ENCODE measurements at places on chromosomes 2 and 18. TPM values are rescaled to one million over a fixed set of nuclear protein-coding genes. Genes with fewer than 3 reads are reported as not detected.

NLRC4 gene
- 0.33 TPM for total RNA-seq

DNA sequence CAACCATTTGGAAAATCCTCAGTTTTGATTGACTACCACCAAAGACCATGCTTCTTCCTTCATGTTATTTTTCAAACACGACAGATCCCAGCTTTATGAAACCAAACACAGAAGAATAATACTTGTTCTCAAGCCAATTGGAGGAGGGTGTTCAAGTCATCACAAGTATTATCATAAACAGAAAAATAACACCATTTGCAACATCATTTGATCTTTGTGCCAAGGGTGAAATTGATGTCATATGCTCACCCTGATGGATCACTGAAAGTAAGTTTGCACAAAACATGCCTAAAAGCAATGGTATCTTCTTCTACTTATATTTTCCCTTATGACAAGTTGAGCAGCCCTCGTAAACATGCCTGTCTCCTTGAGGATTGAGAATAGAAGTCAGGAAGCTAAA is 448.0 kb upstream of the ZEB2 start:
- H3K27me3 ChIP-seq, result no peaks in the 10 kb centered on the region
- H3K27ac ChIP-seq, result no peak overlapping the region
- no peak for DNase-seq
- H3K4me3 ChIP-seq, result no peak overlapping the region

GRCh38 chr2:16325976-16326510 is 339.6 kb downstream of the CYRIA start:
- no peak overlapping the region for H3K27ac ChIP-seq
- no peaks in the 10 kb centered on the region for H3K4me1 ChIP-seq
- H3K4me3 ChIP-seq, result no peak overlapping the region
- no peaks in the 10 kb centered on the region for H3K27me3 ChIP-seq

DNA sequence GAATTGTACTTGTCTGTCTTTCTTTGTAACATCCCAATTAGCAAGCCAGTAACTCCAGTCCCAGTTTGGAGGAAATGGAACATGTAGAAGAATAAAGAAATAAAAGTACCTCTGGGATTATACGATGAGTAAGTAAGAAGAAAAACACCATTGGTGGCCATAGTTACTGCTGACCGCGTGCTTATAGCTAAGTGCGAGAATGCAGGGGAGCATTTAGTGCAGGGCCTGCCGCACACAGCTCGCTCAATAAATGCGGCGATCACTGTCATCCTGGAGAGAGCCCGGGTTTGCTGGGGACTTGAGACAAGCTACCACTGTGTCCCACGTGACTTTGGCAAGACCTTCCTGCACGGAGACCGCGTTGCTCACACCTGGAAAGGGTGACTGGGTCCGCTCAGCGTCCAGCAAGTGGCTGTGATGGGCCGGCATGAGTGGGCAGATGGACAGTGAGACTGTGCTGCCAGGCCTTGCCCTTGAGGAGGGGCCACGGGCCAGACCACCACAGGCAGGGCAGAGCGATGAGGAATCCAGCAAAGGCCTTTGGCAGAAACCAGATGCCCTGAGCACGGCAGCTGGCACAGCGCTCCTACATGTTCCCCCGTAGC is 54.8 kb downstream of the ADI1 start:
- peaks cover 44% of the 10 kb centered on the region for H3K36me3 ChIP-seq
- peaks cover 24% of the 10 kb centered on the region for H3K4me1 ChIP-seq
- no peaks in the 10 kb centered on the region for H3K27me3 ChIP-seq
- H3K27ac ChIP-seq, result no peak overlapping the region

FBXO15 gene
- total RNA-seq, result 0.54 TPM

- H3K4me1 ChIP-seq, result peaks cover 10% of the 10 kb centered on the region
- no peaks in the 10 kb centered on the region for H3K27me3 ChIP-seq
- H3K4me3 ChIP-seq, result no peak overlapping the region
- no peak for DNase-seq
Observed at GRCh38 chr2:196383799-196384198, 212.4 kb upstream of the STK17B start.

MEIS1 gene
- total RNA-seq, result 10.2 TPM

DNA sequence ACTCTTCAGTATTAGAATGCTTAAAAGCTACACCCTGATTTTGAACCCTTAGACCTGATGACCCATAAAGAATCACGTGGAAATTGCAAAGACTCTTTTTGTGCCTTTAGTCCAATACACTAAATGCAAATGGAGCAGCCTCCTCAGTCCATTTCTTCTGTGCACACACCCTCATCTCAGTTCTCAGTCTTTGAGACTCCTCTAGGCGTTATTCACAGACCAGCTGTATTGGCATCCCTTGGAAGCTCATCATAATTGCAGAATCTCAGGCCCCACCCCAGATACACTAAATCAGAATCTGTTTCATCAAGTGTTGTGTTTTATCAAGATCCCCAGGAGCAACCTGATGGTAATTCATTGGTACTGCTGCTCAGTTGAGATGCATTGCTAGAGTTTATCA is 335.0 kb upstream of the ATP5MC3 start:
- H3K27me3 ChIP-seq, result no peaks in the 10 kb centered on the region
- H3K27ac ChIP-seq, result no peak overlapping the region
- H3K4me3 ChIP-seq, result no peak overlapping the region
- H3K36me3 ChIP-seq, result no peaks in the 10 kb centered on the region
- no peak for DNase-seq

DNA sequence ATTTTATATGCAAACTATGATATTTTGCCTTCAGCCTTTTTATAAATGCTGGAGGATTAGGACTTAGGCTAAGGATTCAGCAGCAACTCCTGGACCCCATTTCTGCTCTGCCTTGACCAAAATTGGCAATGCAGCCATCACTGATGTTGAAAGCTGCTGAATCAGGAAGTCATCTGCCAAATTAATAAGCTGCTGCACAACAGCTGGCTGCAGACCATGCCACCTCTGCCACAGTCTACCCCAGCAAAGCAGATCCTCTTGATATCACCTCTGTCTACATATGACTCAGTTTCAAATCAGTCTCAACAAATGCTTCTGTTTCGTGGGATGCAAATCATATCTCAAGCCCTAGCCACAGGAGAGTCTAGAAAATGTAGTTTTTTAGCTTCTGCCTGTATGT is 7.1 kb upstream of the SOS1 start:
- H3K27me3 ChIP-seq, result no peaks in the 10 kb centered on the region
- H3K4me1 ChIP-seq, result peaks cover 8% of the 10 kb centered on the region
- H3K27ac ChIP-seq, result no peak overlapping the region
- H3K4me3 ChIP-seq, result no peak overlapping the region
- DNase-seq, result no peak
- H3K36me3 ChIP-seq, result no peaks in the 10 kb centered on the region

ACMSD gene
- total RNA-seq, result not detected

GRCh38 chr2:174024524-174025270 is 59.5 kb upstream of the SP3 start:
- H3K4me1 ChIP-seq, result peaks cover 39% of the 10 kb centered on the region
- H3K36me3 ChIP-seq, result no peaks in the 10 kb centered on the region
- no peaks in the 10 kb centered on the region for H3K27me3 ChIP-seq
- H3K27ac ChIP-seq, result peak overlapping the region; percentile 94
- no peak overlapping the region for H3K4me3 ChIP-seq

DNA sequence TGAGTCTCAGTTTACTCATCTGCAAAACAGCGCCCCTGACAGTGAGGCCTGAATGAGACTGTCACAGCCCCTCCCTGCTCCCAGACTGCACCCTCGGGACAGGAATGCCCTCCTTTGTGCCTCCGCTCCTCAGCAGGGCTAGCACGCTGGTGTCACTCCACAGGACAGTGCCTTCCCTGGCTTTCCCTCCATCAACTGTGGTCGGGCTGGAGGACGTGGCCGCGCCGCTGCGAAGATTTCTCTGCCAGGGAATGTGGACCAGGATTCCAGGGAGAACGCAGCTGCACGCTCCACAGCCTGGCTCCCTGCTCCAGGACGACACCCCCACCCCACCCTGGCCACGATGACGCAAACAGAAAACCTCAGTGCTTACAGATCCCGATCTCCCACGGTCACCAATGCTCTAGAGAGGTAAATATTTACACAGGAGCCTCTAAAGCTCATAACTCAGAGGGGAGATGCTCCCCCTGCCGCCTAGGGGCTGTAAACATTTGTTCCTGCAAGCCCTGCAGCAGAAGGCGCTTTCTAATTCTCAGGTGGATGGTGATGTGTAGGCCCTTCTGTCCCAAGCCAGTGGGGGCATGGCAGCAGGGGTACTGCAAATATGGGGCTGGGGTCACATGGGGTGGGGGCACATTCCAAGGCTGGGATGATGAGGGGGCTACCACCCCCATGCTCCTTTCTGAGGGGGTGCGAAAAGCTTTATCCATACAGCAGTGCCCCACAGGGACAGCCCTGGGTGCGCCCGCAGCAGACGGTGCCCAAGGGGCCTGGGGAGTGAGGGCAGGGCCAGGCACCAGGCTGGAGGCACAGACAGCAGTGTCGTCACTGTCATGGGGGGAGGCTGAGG is 12.4 kb downstream of the HS6ST1 start:
- peak overlapping the region; percentile 83 for H3K27ac ChIP-seq
- H3K4me1 ChIP-seq, result peaks cover 32% of the 10 kb centered on the region
- H3K27me3 ChIP-seq, result no peaks in the 10 kb centered on the region
- no peak overlapping the region for H3K4me3 ChIP-seq

DNA sequence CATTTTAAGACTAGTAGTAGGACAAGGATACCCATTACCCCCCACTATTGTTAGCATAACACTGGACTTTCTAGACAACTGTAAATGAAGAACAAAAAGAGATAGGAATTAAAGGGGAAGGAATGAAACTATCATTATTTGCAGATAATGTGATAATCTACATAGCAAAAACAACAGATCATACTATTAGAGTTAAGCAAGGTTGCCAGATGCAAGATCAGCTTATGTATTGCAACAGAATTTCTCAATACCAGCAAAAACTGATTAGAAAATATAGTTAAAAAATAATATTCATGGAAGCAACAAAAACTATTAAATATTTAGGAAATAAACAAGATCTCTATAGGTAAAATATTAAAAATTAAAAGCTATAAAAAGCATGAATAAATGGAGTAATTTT is 194.4 kb upstream of the SPRED2 start:
- H3K4me3 ChIP-seq, result no peak overlapping the region
- no peak for DNase-seq
- H3K27ac ChIP-seq, result no peak overlapping the region
- no peaks in the 10 kb centered on the region for H3K36me3 ChIP-seq
- no peaks in the 10 kb centered on the region for H3K4me1 ChIP-seq

- H3K27ac ChIP-seq, result no peak overlapping the region
- H3K27me3 ChIP-seq, result no peaks in the 10 kb centered on the region
- H3K4me3 ChIP-seq, result no peak overlapping the region
- H3K4me1 ChIP-seq, result peaks cover 10% of the 10 kb centered on the region
- DNase-seq, result no peak
- H3K36me3 ChIP-seq, result peaks cover 31% of the 10 kb centered on the region
Observed at GRCh38 chr18:63410792-63411191, 11.5 kb downstream of the VPS4B start.

USP34 gene
- total RNA-seq, result 245 TPM

GRCh38 chr2:25342372-25343186 is 854 bp upstream of the DNMT3A start:
- no peaks in the 10 kb centered on the region for H3K27me3 ChIP-seq
- H3K4me3 ChIP-seq, result peak overlapping the region; percentile 38
- H3K4me1 ChIP-seq, result peaks cover 7% of the 10 kb centered on the region
- peak overlapping the region; percentile 77 for H3K27ac ChIP-seq
- H3K36me3 ChIP-seq, result no peaks in the 10 kb centered on the region

GRCh38 chr2:105961599-105962146 is 217.0 kb downstream of the NCK2 start:
- no peak overlapping the region for H3K27ac ChIP-seq
- no peak overlapping the region for H3K4me3 ChIP-seq
- H3K36me3 ChIP-seq, result no peaks in the 10 kb centered on the region

ADD2 gene
- 1.9 TPM for total RNA-seq

RAB11FIP5 gene
- total RNA-seq, result 38.7 TPM

MEP1B gene
- not detected for total RNA-seq

DNA sequence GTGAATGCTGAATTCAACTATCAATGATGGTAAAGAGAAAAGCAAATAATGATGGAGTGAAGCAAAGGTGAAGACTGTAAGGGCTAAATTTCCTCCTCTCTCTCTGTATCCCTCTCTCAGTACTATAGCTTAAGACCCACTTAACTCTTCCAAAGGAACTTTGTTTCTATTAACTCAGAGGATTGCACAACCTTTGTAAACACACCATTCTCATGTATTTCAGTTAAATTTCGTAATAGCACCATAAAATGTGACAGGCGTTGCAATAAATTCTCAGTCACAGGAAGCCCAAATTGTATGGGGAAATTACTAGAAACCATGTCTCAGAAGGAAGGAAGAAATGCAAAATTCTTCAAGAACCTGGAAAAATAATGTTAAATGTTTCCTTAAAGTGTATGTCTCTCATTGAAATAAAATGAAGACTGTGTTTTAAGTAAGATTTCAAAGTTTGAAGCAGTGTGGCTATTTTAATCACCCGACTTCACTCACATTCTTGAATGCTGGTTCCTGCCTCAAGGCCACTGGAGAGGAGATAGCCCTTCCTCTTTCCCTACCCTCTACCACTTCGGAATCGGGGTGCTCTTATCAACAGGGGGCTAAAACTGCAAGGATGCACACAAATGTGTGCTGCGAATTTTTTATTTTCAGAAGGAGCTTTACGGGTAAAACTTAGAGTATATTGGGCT is 112.1 kb downstream of the FTCDNL1 start:
- H3K27me3 ChIP-seq, result no peaks in the 10 kb centered on the region
- H3K4me3 ChIP-seq, result no peak overlapping the region
- no peaks in the 10 kb centered on the region for H3K36me3 ChIP-seq
- H3K4me1 ChIP-seq, result no peaks in the 10 kb centered on the region
- DNase-seq, result no peak

- no peak overlapping the region for H3K27ac ChIP-seq
- H3K36me3 ChIP-seq, result no peaks in the 10 kb centered on the region
- no peaks in the 10 kb centered on the region for H3K27me3 ChIP-seq
- H3K4me1 ChIP-seq, result no peaks in the 10 kb centered on the region
Observed at GRCh38 chr2:230557065-230557464, 141.1 kb downstream of the SP100 start.

- H3K4me3 ChIP-seq, result no peak overlapping the region
- H3K36me3 ChIP-seq, result no peaks in the 10 kb centered on the region
- no peaks in the 10 kb centered on the region for H3K27me3 ChIP-seq
- H3K4me1 ChIP-seq, result no peaks in the 10 kb centered on the region
- H3K27ac ChIP-seq, result no peak overlapping the region
- DNase-seq, result no peak
Observed at GRCh38 chr18:55102501-55102900, 143.2 kb upstream of the CCDC68 start.

- no peaks in the 10 kb centered on the region for H3K27me3 ChIP-seq
- no peaks in the 10 kb centered on the region for H3K36me3 ChIP-seq
- no peaks in the 10 kb centered on the region for H3K4me1 ChIP-seq
- no peak for DNase-seq
- H3K27ac ChIP-seq, result no peak overlapping the region
Observed at GRCh38 chr2:31226266-31226665, 7.7 kb upstream of the EHD3 start.

FOXD4L1 gene
- 0.33 TPM for total RNA-seq

IL18R1 gene
- total RNA-seq, result 3.9 TPM

- H3K27ac ChIP-seq, result no peak overlapping the region
- H3K4me1 ChIP-seq, result no peaks in the 10 kb centered on the region
- DNase-seq, result no peak
- no peaks in the 10 kb centered on the region for H3K27me3 ChIP-seq
- no peaks in the 10 kb centered on the region for H3K36me3 ChIP-seq
Observed at GRCh38 chr18:52442686-52443085, 102.7 kb downstream of the DCC start.

SCN7A gene
- total RNA-seq, result 1.6 TPM

- no peak overlapping the region for H3K27ac ChIP-seq
- no peaks in the 10 kb centered on the region for H3K4me1 ChIP-seq
- H3K27me3 ChIP-seq, result no peaks in the 10 kb centered on the region
- H3K4me3 ChIP-seq, result no peak overlapping the region
- DNase-seq, result no peak
Observed at GRCh38 chr2:101643004-101643524, 54.4 kb upstream of the MAP4K4 start.

TSPYL6 gene
- 0.22 TPM for total RNA-seq

GRCh38 chr2:85134255-85134895 is 1.2 kb downstream of the TCF7L1 start:
- H3K36me3 ChIP-seq, result no peaks in the 10 kb centered on the region
- no peaks in the 10 kb centered on the region for H3K27me3 ChIP-seq
- peak overlapping the region; percentile 86 for H3K4me3 ChIP-seq
- peak overlapping the region; percentile 80 for H3K27ac ChIP-seq
- peaks cover 45% of the 10 kb centered on the region for H3K4me1 ChIP-seq

Measured in thyroid gland (tissue), 4 donors.